Activated naive CD8-positive, alpha-beta T cell treated with anti-CD3 and anti-CD28 coated beads for 36 hours (primary cell): ENCODE measurements at places on chromosomes 1 and 21. TPM values are rescaled to one million over a fixed set of nuclear protein-coding genes. Genes with fewer than 3 reads are reported as not detected.
A peak's percentile ranks its signal among the peaks of the same experiment; 100 is the strongest.

DNA sequence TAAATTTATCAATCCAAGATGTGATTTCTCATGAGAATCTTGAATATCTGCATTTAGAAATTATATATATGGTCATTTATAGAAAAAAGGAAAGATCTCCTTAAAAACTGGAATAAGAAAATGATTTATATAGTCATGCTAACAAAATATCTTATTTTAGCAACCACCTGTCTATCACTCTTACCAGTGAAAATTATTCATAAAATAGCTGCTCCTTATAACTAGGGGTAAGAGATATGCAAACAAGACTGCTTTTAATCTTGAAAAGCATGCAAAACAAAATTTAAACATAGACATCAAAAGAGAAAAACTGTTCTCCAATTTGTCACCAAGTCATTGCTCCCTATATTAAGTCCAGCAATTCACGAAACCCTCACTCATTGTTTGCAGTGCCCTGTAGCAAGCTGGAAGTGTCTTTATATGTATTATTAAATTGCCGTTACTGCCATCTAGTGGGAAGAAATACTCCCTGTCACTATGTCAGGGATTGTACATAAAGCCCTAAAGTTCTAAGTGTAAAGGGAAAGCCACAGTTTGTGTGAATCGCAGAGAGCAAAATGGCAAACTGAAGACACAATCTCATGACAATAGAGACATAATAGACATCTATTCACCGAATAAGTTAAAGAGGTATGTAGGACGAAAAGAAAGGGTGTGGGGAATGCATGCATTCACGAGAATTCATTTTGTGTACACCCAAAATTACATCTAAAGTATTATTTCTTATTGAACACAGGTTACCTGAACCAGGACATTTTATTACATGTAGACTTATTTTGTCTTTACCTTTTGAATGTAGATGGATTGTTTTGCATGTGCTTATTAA is 600.5 kb downstream of the USP25 start:
- no peak for DNase-seq

Gene S100A9
- not detected for total RNA-seq

DNA sequence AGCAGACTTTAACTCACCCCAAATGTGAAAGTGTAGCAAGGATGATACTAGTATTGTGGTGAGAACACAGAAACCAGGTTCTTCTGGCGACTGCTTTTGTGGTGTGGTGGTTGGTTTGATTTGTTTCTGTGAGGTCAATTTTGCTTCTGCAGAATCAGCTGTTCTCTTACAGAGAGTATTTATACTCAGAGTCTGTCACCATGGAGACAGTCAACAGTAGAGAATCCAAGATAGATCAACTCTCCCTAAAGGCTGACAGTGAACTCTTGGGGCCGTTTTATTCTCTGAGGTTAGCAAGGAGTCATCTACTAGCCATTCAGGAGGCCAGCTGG is at the start of gene CFAP107:
Gene CFAP107, plus strand, starts transcription at position 209 of the 332 bp plus-strand sequence. CDS start 231 bp downstream, outside the sequence.
- no peak for DNase-seq

GRCh38 chr1:97334454-97334853 is 586.4 kb downstream of the DPYD start:
- DNase-seq = no peak

Gene NUDT17
- 3.8 TPM for total RNA-seq

GRCh38 chr1:117231748-117232373 is 21.1 kb upstream of the VTCN1 start:
- DNase-seq = no peak

Gene WDR64
- total RNA-seq = not detected

GRCh38 chr1:97796711-97797110 is 124.1 kb downstream of the DPYD start:
- DNase-seq = no peak

Gene CFAP141
- total RNA-seq = not detected

Gene MYOG
- total RNA-seq = not detected

DNA sequence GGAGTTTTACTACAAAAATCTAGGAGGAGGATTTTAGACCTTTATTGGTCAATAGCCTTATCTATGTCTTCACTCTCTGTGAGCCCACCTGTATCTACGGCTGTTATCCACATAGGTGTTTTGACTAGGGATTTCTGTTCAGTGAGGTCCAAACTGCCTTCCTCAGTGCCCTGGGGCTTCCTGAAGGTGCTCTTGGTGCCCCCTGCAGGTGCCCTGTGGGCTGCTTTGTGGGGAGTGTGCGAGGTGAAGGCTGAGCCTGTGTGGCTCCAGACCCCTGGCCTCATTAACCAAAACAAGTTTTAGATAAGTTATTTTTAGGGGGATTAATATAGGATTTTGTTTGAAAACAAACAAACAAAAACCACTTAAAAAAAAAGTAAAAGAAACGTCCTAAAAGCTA is 122.5 kb downstream of the KIF26B start:
- no peak for DNase-seq

DNA sequence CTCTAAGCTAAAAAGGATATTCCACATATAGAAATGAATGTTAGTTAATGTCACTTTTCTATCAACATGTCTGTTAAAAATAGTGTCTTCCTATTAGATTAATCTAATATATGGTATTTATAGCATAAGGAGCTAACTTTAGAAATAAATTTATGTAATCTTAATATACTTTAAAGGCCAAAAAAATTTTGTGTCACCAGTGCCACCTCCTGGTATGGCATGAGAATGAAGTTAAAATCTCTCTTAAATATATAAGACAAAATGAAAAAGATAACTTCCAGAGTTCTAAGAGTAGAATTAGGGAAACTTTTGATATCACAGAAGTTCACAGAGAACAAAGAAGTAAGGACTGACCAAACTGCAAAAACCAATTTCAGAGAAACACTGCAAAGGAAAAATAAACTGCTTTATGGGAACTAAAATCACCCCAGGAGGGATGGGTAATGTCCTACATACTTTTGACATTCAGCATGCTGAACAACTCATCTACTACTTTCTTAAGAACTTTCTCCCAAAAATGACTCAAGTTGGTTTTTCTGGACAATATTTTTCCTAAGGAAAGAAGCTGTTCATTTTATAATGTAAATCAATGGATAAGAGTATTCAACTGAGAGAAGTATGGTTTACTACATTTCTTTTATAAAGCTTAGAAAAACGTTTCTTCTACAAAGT is 82.8 kb downstream of the TRIM33 start:
- no peak for DNase-seq

GRCh38 chr1:233281711-233282581 is 13.6 kb downstream of the PCNX2 start:
- peak; percentile 8 for DNase-seq

GRCh38 chr21:31335957-31336738 is 7.9 kb downstream of the TIAM1 start:
- peak; percentile 23 for DNase-seq

GRCh38 chr1:114703242-114703641 is 7.9 kb upstream of the AMPD1 start:
- no peak for DNase-seq

- DNase-seq = no peak
Observed at GRCh38 chr1:26949926-26950319, 10.3 kb downstream of the KDF1 start.

Gene CYYR1
- not detected for total RNA-seq

- DNase-seq = no peak
Observed at GRCh38 chr1:167328816-167329483, 108.3 kb downstream of the POU2F1 start.

- DNase-seq = no peak
Observed at GRCh38 chr1:53166912-53167311, 24.5 kb upstream of the SLC1A7 start.

- DNase-seq = no peak
Observed at GRCh38 chr1:232378266-232379062, 251.5 kb downstream of the SIPA1L2 start.

Gene KISS1
- total RNA-seq = not detected

DNA sequence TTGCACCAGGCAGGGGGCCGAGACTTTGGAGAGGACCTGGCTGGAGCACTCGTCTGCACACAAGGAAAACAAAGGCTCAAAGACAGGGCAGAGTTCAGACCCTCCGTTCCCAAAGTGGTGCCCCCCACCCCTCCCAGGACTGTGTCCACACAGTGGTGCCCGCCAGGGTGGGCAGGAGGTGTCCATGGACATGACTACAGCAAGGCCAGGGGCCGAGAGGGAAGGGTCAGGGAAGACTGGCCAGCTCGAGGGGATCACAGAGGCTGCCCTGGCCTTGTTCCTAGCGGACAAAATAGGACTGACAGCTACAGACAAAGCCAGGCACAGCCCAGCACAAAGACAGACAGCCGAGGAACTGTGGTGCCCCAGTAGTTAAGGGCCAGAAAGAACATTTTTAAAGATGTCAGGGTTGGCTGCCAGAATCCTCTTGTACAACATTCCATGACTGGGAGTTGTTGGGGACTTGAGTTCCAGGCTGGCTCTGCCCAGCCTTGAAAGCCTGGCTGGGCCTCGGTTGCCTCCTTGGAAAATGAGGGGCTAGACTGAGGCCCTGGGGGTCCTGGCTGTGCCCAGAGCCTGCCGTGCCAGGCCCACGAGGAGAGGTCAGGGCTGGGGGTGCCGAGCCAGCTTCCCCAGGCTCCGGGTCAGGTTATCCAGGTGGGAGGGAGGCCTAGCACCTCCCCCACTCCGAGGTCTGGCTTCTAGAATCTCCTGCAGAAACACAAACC is 63.7 kb downstream of the SLX9 start:
- no peak for DNase-seq

Gene UBXN10
- total RNA-seq = 1.1 TPM

DNA sequence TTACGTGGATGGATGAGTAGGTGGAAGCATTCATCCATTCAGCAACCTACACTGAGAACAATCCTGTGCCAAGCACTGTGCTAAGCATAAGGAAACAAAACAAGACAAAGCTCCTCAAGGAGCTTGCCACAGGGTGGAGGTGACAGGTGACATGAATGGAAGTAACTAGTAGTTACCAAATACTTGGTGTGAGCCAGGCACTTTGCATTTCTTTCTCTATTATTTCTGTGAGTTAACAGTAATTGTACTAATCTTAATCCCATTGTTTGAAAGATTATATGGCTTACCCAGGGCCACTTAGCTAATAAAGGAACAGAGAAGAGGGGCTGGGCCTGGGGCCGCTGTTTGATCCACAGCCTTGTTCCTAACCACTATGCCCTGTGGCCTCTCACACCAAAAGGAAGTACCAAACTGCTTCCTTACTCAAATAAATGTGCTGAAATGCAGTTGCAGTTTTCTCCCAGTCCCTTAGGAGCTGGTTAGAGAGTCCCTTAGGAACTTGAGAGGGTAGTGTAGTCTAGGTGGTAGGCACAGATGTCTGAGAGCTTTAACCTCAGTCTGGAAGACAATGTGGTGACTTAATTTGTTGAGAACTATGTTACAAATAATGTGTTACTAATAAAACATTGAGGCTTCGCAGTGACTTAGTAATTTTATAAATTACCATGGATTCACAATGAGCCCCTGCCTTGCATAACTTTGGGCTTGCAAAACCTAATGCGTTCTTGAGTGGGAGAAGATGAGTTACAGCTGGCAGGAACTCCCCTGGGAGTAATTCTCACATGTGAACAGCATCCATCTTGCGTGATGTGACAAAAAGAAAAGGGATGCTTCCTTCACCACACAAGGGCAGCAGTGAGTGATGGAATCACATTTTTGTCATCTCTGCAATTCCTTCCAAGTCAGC is 69.8 kb downstream of the MPZL1 start:
- no peak for DNase-seq
